Stimulated activated CD8-positive, alpha-beta memory T cell treated with anti-CD3 and anti-CD28 coated beads, Interleukin-15, amount 100 ng/mL, for 48 hours (primary cell): ENCODE measurements at places on chromosomes 7 and 10.

- no peak for DNase-seq
Observed at GRCh38 chr10:18423058-18423637, 228.2 kb downstream of the NSUN6 start.

DNA sequence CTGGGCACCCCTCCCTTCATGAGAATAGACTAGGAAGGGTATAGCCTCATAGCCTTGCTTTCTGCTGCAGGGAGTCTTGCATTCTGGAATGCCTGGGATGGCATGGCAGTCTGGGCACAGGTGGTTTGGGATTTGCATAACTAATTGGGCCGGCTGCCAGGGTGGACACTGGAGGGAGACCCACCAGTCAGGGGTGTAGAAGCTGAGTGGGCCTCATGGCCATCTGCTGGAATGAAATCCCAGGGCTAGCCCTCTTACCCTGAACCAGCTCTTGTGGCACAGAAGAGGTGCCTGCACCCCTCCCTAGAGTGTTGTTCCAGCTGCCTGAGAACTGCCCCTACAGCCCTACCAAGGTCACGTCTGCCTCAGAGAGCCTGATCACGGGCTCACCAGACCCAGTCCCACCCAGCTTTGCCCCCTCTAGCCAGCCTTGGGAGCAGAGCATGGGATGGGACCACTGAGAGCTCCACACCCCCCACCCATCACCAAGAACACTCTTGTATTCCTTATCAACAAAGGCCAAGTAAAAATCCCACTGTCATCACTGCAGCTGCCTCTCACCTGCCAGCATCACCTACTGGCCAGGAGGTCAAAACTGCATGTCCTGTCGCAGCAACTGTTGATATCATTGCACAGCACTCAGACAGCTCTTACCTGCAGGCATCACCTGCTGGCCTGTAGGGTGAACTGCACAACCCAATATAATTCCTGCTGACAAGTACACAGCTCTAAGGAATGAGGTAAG is 148.9 kb downstream of the ZEB1 start:
- DNase-seq, result no peak

DNA sequence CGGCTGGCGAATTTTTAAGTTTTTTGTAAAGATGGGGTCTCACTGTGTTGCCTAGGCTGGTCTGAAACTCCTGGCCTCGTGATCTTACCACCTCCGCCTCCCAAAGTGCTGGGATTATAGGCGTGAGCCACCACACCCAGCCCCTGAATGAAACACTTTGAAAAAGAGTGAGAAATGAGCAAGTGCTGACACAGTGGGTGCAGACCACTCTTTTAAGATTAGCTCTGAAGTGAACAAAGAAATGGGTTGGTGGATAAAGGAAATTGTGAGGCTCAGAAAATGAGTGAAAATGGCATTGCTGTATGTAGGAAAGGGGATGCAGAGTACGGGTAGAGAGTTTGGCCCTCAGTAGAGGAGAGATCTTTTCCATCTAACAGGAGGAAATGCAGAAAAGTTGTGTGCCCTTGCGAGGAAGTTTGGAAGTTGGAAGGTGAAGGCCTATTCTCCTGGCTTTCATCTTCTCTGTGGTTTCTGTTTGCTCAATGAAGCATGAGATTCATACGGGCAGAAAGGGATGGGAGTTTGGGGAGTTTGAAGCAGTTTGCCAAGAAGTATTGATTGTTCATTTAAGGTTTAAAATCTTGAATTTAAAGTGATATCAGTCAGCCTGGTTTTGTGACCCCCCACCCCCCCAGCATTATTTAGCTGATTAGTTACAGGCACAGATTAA is 11.0 kb downstream of the MAPK8 start:
- no peak for DNase-seq

DNA sequence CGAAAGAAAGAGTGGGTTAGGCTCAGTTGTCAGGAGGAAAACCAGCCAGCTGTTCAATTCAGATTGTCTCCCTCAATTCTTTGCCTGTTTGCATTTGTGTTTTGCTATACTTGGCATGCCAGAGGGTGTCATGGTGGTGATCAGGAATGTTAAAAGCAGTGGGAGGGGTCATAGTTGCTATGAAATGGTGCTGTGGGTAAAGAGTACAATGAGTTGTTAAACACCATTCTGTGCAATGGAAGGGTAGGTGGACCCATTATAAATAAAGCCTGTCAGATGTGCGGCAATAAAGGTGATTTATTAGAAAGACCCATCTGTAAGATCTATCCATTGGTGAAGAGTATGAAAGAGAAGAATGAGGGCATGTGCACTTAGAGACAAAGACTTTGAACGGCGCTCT is 82.2 kb downstream of the MRPL32 start:
- no peak for DNase-seq

DNA sequence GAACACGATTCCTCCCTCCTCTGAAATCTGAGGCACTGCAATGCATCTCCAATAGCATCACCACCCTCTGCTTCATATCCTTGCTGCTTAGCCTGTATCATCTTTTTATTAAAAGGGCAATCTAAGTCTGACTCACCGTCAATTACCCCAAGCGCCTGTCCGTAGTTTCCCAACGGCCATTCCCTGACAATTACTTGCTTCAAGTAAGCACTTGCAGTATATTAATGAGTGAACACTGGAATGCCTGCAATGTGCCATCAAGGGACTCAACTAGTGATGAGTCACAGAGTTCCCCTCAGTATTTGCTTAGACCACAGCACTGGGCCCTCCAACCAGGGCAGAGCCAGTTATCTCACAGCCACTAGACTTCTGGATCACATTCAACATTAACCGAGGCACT is 19.5 kb upstream of the PPP1R3C start:
- DNase-seq, result no peak

DNA sequence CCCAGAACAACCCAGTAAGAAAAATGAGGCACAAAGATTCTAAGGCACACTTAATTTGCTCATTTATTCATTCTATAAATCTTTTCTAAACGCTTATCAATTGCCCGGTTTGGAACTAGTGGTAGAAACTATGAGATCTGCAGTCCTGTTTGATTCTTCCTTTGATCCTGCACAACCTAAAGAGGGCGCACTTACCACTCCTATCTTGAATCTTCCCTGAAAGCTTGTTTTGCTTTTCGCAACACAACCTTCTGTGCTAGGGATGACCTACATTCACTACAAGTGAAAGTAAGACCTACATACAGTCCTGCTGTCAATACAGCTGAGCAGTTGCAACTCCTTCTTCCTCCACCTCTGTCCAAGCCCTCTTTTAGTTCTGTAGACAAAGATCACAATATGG is 12.6 kb upstream of the ARL4A start:
- DNase-seq, result no peak

- no peak for DNase-seq
Observed at GRCh38 chr7:45198986-45199385, 41.4 kb downstream of the RAMP3 start.

DNA sequence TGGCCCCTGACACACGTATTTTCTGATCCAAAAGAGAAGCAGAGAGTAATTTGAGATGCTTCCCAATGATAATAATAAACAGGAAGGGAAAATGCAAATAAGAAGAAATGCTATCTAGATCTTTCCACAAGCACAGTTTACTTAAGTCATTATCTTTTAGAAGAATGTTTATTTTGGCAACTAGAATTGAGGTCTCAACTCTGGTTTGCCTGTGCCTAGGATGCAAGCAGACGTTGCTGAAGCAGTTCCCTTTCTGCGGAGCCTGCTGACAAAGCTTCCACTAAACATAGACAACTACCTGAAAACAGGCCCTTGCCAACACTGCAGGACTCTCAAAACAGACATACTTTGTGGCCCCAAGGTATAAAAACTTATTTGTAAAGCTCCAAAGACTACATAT is 315.8 kb upstream of the POM121L12 start:
- DNase-seq, result no peak

DNA sequence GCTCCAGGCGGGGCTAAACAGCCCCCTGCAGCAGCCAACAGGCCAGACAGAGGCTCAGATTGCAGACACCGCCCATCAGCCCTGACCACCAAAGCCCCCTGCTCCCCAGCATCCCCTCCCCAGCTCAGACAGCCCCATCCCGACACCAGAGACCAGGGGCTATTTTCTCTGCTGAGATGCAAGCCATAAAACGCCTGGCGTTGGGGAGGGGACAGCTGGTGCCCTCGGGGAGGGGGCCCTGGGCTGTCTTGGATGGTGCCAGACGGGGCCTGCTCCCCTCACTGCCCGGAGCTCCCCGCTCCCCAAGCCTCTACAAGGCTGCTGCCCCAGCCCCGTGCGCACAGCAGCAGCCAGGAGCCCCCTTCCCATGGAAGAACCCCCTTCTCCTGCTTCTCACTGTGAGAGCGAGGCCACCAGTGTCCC is 31.8 kb downstream of the GET4 start:
- no peak for DNase-seq

GRCh38 chr10:119165171-119166117 is at the start of gene SFXN4:
TSS of gene SFXN4 (minus strand) at chr10:119165714. CDS start at chr10:119165647, 67 bp downstream.
- DNase-seq, result peak; percentile 73

DNA sequence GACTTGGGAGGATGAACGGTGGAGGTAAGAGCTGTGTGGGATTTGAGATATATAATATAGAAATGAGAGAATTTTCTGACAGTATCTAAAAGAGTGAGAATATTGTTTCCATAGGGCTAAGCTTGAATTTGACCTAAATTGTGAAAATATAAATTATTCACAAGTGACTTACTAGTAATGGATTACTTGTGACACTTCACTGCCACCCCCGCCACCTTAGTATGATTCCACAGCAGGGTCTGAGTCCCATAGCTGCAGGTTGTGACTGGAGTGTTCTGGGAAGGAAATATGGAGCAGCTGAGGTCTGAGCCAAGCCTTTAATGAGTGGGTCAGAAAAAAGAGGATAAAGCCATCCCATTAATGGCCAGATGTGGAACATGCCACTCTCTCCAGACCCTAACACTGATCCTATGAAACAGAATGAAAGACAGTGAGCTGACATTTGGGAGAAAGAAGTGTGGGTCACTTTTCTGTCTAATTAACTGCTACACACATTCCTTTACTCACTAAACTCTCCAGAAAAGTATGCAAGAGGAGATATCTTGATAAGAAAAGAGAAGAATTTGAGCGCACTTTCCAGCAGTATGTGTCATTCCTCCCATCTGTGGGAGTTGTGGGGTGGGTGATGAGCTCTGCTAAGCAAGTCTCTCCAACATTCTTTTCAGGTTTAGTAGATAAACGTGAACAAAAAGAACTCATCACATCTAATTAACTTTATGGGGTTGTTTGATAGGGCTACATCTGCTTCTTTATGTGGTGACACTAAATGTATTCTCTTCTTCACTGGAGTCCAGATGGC is 1193.4 kb downstream of the SORCS3 start:
- no peak for DNase-seq

GRCh38 chr7:124257638-124258308 is 224.9 kb upstream of the TMEM229A start:
- DNase-seq, result no peak

GRCh38 chr7:105065104-105065503 is 51.1 kb downstream of the KMT2E start:
- DNase-seq, result no peak

DNA sequence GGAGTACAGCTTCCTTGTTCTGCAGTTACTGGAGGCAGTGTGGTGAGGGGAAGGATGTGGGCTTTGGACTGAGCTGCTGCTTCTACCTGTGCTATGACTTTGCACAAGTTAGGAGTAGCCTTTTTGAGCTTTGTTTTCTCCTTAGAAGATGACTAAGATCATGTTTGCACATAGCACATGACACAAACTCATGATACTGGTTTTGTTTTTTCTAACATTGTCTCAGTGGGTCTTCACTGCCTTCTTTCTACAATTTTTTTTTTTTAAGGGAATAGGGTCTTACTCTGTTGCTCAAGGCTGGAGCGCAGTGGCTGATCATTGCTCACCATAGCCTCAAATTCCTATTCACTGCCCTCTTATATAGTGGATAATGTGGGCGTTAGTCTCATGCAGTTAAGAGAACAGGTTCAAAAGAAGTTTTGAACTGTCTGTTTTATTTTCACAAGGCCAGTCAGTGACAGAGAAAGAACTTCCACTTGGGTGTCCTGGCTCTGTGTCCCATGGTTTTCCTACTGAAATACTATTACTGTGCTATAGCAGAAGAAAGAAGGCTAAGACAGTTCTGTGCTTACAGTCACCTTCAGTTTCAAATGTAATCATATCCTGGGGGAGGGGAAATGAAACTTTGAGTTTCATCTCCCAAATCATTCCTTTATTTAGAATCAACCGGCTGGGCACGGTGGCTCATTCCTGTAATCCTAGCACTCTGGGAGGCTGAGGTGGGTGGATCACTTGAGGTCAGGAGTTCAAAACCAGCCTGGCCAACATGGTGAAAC is 72.0 kb downstream of the KAT6B start:
- no peak for DNase-seq

- DNase-seq, result no peak
Observed at GRCh38 chr7:44854644-44855364, 6.9 kb upstream of the H2AZ2 start.

DNA sequence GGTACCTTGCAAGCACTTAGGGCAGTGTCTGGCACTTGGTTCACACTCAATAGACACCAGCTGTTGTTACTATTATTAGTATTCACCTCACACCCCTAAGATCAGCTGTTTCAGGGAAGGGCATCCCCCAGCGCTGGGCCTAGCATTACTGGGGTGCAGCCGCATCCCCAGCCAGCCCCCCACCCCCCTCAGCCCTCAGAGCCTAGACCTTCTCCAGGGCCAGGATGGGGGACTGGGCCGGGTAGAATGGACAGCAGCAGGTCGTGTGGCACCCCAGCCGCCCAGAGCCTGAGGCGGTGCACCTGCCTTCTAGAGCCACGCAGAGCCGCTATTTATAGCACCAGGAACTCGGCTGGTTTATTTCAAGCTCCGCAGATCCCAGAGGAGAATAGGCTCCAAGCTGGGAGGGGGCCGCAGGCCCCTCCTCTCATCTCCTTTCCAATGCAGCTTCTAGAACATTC is 60.5 kb downstream of the GTF2IRD1 start:
- DNase-seq, result no peak

- DNase-seq, result no peak
Observed at GRCh38 chr10:80855348-80855971, 317.8 kb downstream of the SH2D4B start.

DNA sequence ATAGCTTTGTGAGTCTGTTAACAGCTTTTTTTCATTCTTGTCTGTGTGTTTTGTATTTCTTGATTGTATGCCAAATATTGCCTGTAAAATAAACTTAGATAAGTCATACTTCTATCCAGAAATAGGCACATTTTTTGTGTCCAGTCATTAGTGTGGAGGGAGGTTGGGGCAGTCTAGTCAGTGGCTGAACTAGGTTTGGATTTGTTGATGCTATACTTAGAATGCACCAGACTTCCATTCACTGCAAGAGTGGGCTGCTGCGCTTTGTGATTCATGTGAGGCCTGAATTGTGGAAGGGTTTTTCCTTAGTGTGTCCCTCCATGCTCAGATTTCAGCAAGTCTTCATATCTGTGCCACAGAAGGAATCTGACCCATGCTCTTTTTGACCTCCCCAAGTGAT is 50.0 kb downstream of the TRUB1 start:
- DNase-seq, result no peak

- peak; percentile 13 for DNase-seq
Observed at GRCh38 chr10:132360766-132361447, 28.9 kb downstream of the LRRC27 start.

DNA sequence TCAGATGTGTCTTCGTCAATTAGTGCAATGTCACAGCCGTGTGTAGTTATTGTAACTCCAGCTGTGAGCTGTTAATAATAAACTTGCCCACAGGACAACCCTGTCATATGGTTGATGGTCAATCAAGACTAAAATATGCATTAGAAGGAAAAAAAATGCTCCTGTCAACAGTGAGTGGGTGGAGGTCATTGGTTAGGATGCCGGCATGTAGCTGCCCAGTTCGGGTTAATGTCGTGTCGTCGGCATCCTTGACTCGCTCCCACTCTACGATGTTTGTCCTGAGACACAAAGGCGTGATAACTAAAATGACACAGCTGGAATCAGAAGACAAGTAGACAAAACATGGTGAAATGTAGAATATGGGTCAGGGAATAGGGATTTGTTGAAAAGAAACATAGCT is 442.8 kb upstream of the NPVF start:
- DNase-seq, result no peak
